ENCODE measurements at places on chromosomes 12 and 14. TPM values are rescaled to one million over a fixed set of nuclear protein-coding genes. Genes with fewer than 3 reads are reported as not detected.

- no peak for DNase-seq
These were observed 20.5 kb downstream of the VCPKMT start for GRCh38 chr14:50095895-50096294.

DNA sequence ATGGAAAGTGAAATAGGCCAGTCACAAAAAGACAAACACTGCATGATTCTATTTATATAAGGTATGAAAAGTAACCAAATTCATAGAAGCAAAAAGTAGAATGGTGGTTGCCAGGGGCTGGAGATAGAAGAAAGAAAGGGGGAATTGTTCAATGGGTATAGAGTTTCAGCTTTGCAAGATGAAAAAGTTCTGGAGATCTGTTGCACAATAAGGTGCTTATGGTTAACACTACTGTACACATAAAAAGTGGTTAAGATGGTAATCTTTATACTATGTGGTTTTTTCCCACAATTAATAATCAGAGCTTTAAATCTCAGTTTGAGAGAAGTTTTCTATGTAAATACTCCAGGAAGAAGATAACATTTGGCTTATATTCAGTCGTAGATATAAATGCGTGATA, 73.4 kb downstream of the SLC38A4 start:
- DNase-seq, result no peak

DNA sequence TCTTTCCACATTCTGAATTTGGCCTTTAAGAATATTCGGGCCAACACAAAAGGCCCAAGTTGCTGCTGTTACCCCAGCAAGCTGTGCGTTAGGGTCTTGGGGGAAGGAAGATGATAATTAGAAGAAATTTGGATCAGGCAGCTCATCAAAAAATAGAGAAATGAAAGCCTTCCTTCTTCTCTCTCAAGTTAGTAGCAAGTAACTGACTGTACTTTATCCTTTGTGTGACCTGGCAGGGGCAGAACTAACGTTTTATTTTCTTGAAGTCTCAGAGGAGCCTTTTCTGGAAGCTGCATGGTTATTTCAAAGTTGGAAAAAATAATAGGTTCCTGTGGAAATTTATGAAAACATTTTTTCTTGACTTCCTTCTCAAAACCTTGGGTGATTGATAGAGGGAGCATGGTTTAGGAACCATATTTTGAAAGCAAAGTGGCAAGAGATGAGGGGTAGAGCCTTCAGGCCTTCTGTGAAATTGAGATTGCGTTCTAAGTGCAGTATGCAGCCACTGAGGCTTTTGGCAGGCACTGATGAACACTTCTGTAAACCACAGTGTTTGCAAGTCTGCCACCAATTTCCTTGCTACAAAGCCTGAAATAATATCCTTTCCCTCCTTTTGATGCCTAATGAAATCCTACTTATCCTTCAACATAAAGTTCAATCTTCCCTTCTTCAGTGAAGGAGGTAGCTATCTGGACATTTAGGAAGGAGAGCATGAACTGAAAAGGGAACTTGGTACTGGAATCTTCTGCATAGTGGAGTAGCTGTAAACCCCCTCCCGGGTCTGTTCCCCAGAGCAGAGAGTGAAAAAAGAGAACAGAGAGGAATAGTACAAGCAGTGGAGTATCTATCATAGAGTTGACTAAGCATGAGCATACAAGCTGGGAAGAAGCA, 123.2 kb downstream of the FGD4 start:
- DNase-seq, result no peak

DNA sequence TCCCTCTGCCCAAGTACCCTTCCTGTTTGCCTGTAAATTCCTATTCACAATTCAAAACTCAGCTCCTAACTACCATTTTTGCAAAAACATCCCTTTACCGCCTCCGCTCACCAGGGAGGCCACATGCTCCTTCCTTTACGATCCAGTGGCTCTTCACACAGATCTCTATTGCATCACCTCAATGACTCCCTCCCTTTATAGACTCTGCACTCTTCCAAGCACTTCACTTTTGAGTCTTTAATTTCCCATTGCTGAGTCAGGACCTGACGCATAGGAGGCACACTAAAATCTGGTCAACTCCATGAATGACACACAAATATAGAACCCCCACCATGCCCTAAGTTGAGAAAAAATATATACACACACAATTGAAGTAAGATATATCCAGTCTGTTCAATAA, 45.9 kb downstream of the PPP1R13B start:
- DNase-seq, result no peak

- DNase-seq, result no peak
These were observed 53.9 kb downstream of the DAD1 start for GRCh38 chr14:22535126-22535525.

DNA sequence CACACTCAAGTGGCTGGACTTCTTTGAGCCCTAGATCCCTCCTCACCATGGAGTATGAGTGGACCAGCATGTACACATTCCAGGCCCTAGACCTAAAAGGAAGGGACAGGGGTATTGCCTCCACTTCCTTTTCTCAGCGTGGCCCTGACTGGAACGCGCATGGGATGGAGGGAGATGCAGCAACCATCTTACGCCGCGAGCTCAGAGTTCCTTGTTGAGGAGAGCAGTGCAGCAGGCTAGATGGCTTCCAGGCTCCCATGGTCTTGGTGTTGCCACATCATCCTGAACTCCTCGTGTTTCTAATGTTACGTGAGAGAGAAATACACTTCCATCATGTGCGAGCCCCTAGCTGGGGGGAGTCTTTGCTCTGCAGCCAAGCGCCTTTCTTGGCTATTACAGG, 61.8 kb upstream of the DIO3 start:
- no peak for DNase-seq

DNA sequence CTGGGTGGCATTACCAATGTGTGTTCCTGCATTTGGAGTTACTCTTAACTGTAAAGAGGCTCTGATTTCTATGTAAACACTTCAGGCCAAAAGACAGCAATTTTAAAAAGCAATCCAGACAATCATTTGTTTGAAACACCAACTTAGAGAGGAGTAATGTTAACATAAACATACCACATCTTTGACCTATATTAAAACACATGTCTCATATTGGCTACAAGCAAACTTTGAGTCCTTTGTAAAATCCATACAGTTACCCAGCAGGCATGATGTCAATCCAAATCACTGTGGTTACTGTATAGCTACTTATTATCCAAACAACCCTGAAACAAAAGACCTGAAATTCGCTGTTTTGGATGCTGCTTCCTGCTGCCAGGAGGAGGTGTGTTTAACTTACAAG, 7.5 kb upstream of the G2E3 start:
- DNase-seq, result no peak

- no peak for DNase-seq
These were observed 151.0 kb upstream of the SRRM4 start for GRCh38 chr12:118830296-118830695.

DNA sequence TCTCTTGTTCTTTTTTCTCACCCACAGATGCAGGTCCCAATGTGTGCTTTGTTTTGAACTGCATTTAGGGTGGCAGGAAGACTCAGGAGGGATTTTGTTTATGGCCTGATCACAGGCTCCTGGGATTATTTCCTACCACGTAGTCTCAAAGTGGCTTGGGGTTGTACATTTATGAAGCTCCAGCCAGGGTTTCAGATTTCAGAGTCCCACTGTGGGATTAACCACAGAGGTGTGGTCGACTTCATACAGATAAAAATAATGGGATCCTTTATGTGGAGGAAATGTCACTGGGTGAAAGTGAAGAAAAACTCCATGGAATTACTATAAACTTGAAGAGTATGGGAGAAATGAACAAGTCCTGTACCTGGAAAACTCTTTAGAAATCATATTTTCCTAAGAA, 14.2 kb upstream of the PPP1R1A start:
- DNase-seq, result no peak

DNA sequence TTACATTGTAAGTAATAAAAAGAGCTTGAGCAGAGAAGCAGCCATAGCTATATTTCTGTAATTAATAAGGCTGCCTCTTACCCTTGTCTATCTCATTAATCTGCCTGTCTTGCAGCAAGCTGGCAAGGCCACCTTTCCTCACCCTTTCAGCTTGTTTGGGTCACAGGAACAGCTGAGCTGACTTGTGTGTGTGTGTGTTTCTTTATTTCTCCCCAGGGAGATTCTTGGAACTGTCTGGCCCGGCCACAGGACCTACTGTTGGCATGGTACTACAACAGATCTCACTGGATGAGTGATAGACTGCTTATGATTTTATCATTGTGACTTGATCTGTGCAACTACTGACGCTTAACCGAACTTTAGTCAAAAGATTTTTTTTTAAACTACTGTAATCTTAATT, 213.7 kb downstream of the SLC2A13 start:
- no peak for DNase-seq

GRCh38 chr12:50979369-50980052, 27.2 kb downstream of the HIGD1C start:
- DNase-seq, result no peak

DNA sequence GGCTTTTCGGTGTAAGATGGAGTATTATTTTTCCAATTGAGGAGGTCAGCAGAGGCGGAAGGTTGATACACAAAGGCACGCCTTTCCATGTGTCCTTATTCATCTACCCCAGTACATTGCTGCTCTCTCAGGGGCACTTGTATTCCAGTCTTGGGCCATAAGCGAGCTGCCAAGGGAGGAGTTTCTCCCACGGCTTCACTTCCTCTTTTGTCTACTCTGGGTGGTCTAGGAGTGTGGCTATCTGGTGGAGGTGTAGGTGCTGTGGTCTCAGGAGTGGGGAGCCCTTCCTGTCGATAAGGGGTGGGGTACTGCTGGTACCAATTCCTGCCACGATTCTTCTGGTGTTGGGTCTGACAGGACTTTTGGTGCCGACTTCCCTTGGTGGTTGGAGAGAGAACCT, 73.4 kb downstream of the GAS2L3 start:
- DNase-seq, result no peak

DNA sequence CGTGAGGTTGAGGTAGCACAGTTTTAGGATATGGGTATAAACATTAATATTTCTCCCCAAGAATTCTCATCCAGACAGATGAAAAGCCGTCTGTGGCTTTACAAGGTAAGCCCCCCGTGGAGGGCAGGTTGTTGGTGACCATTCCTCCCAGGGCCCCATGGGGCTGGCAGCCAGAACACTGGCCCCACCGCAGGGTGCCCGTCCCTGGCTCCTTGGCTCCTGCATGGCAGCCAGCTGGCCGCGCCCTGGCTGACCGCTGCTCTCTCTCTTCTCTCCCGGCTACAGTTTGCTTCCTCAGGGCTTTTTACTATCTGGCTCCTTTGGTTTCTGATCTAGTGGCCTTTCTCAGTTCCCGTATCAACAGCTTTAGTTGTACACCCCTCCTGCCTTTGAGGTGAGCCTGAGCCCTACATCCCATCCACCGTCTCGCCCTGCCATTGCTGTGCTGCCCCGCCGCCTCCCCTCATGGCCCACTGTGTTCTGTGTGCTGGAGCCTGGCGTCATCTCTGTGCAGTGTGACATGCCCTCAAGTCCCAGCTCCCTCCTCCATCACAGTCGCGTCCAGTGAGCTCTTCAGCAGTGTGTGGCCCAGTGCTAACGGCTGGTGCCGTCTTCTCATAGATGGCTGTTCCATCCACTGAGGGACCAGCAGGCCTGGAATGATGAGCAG, 25.8 kb downstream of the RAB35 start:
- no peak for DNase-seq

- DNase-seq, result no peak
These were observed 268.3 kb upstream of the CPNE8 start for GRCh38 chr12:39173726-39174125.

GRCh38 chr12:41724216-41724615, 420.5 kb downstream of the GXYLT1 start:
- DNase-seq, result no peak

Gene CSRP2
- total RNA-seq, result 31.0 TPM

Gene TSPAN11
- 4.1 TPM for total RNA-seq

Gene RAB35
- 26.6 TPM for total RNA-seq

Gene TNFAIP2
- 46.4 TPM for total RNA-seq

Gene OR6C2
- total RNA-seq, result not detected

Gene MED6
- total RNA-seq, result 27.4 TPM
